Upper lobe of left lung (tissue), 6 donors: ENCODE measurements at places on chromosomes 6 and 20.
A peak's percentile ranks its signal among the peaks of the same experiment; 100 is the strongest.

GRCh38 chr20:48618052-48618451 lies 209.7 kb downstream of the PREX1 start:
- H3K27me3 ChIP-seq = no peaks in the 10 kb centered on the region
- no peak overlapping the region for H3K27ac ChIP-seq
- no peak for DNase-seq

GRCh38 chr6:108684771-108685329 lies 124.1 kb downstream of the FOXO3 start:
- H3K27me3 ChIP-seq = no peaks in the 10 kb centered on the region
- H3K36me3 ChIP-seq = peaks cover 9% of the 10 kb centered on the region
- peak overlapping the region; percentile 21 for H3K27ac ChIP-seq
- peaks cover 24% of the 10 kb centered on the region for H3K4me1 ChIP-seq

DNA sequence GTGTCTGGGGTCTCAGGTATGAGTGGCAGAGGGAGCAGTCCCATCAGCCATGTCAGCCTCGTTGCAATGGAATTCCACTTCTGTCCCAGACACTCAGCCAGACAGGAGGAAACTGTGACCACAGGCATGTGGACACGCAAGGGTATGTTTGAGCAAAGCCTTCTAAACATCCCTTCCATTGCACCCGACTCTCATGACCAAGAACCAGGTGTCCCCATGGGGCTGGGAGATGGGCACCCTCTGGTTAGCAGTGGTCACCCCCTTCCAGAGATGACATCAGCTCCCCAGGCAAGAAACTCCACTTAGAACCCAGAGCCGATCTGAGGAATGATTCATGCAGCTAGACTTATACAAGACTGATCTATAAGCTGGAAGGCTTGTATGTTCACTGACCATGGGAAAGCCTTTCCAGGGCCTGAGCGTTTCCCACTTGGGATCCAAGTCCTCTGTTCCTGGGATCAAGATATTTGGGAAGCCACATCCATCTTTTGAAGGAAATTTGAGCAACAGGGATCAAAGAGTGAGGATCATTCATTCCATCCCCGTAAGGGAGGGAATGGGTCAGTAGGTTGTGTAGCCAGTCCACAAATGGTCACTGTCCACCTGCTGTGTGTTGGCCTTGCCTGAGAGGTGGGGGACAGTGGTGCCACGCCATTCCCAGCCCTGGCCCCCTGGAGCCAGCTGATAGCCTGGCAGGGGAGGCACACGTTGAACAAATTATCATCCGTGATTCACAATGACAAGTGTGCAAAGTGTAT lies 3.9 kb upstream of the MRGBP start:
- no peak overlapping the region for H3K4me3 ChIP-seq
- H3K27ac ChIP-seq = peak overlapping the region; percentile 94

DNA sequence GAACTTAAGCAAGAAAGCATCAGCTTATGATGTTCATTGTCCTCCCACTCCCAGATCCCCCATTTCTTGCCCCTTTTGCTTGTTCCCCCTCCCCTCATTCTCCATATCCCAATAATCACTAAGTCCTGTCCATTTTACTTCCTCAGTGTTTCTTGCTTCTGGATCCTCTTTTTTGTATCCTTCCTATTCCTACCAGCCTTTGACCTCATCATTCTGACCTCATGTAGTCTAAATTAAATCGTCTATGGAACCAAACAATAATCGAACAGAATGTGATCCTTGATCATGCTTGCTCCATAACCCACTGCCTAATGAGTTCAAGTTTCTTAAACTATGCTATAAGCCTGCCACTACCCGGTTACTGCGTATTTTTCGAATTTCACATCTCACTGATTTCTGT lies 5.4 kb upstream of the RSPH3 start:
- H3K27me3 ChIP-seq = no peaks in the 10 kb centered on the region
- H3K27ac ChIP-seq = no peak overlapping the region
- peaks cover 14% of the 10 kb centered on the region for H3K4me1 ChIP-seq
- H3K4me3 ChIP-seq = no peak overlapping the region
- no peak for DNase-seq
- H3K36me3 ChIP-seq = no peaks in the 10 kb centered on the region

GRCh38 chr6:121666814-121667213 lies 231.4 kb downstream of the GJA1 start:
- DNase-seq = no peak
- no peaks in the 10 kb centered on the region for H3K36me3 ChIP-seq
- no peaks in the 10 kb centered on the region for H3K4me1 ChIP-seq
- H3K4me3 ChIP-seq = no peak overlapping the region
- H3K27me3 ChIP-seq = no peaks in the 10 kb centered on the region
- H3K27ac ChIP-seq = no peak overlapping the region

GRCh38 chr6:111558690-111559187 lies 46.9 kb downstream of the TRAF3IP2 start:
- no peaks in the 10 kb centered on the region for H3K4me1 ChIP-seq
- no peak overlapping the region for H3K4me3 ChIP-seq
- H3K27ac ChIP-seq = peak overlapping the region; percentile 40
- peaks cover 6% of the 10 kb centered on the region for H3K36me3 ChIP-seq
- no peak for DNase-seq

GRCh38 chr6:127058936-127059335 lies 59.5 kb upstream of the RSPO3 start:
- no peak overlapping the region for H3K4me3 ChIP-seq
- no peaks in the 10 kb centered on the region for H3K27me3 ChIP-seq
- H3K4me1 ChIP-seq = no peaks in the 10 kb centered on the region
- H3K27ac ChIP-seq = no peak overlapping the region
- no peak for DNase-seq
- no peaks in the 10 kb centered on the region for H3K36me3 ChIP-seq

GRCh38 chr20:13200767-13201500 lies 20.1 kb upstream of the ISM1 start:
- no peak overlapping the region for H3K4me3 ChIP-seq
- H3K36me3 ChIP-seq = no peaks in the 10 kb centered on the region
- H3K27ac ChIP-seq = no peak overlapping the region
- DNase-seq = no peak

GRCh38 chr6:33372526-33373123 lies 19.0 kb upstream of the KIFC1 start:
- H3K27ac ChIP-seq = no peak overlapping the region
- H3K4me1 ChIP-seq = peaks cover 23% of the 10 kb centered on the region
- H3K36me3 ChIP-seq = no peaks in the 10 kb centered on the region
- no peak for DNase-seq

DNA sequence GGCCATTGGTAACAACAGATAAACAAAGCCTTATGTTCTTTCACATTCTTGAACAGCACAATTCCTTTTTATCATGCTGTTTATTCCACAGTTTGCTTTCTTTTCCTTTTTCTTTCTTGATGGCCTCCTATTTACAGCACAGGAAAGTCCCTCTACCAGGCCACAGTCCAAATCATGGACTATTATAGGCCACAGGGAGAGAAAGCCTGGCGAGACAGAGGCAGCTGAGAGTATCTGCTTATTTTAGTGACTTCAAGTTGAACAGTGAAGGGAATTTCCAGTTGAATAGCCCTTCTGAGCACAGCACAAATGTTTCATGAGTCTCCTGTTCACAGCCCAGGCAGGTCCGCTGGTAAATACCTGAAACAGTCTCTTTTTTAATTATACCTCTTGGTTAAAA lies 263.7 kb upstream of the ARID1B start:
- DNase-seq = no peak
- no peaks in the 10 kb centered on the region for H3K36me3 ChIP-seq
- no peaks in the 10 kb centered on the region for H3K4me1 ChIP-seq
- no peak overlapping the region for H3K27ac ChIP-seq
- no peak overlapping the region for H3K4me3 ChIP-seq

- no peak overlapping the region for H3K4me3 ChIP-seq
- H3K4me1 ChIP-seq = peaks cover 17% of the 10 kb centered on the region
- no peak for DNase-seq
- H3K27me3 ChIP-seq = no peaks in the 10 kb centered on the region
Observed at GRCh38 chr6:28333047-28333446, 2.9 kb downstream of the ZSCAN31 start.
